ENCODE measurements at places on chromosomes 11 and 22.

DNA sequence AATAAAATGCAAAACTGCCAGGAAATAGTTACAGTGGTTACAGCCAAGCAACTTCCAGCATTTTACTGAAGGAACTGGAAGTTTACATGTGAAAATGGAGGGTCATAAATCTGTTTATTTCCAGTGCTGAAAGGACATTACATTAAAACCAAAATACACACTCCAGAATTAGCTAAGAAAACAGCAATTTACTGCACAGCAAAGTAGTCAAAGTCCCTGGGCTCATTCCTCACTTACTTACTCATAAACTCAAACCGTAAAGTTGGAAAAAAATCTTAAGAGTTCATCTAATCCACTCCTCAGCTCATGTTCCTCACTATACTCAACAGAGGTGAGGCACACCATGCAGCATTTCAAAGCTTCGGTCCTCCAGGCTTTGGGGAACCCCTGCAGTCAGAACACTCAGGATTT, 17.4 kb downstream of the CTSC start:
- H3K27ac ChIP-seq, result no peak overlapping the region
- no peaks in the 10 kb centered on the region for H3K36me3 ChIP-seq

DNA sequence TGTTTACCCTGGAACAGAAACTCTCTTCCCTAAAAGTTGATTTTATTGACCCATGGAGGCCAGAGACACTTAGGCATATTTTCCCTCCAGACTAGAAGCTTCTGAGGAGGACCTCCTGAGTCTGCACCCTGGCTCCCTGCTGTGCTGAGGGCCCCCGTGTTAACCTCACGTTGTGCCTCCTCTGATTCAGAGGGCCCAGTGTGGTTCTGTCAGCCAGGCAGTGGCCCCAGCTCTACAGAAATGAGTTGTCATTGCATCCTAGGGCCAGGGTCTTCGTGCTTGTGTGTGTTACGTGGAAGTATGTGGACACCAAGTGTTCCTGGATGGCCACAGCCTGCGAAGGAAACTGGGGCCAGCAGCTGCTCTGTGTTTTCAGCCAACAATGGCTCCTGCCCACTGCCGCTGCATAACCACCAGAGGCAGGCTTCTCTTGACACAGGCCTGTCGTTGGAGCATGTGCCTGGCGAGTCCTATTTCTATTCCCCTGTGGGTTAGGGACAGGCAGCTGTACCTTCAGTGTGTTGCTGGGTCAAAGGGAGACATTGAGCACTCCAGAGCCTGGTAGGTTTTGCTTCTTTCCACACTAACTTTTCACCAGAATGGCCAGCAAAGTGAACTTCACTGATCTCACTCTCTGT, 44.5 kb downstream of the MED15 start:
- H3K4me3 ChIP-seq, result no peak overlapping the region
- peaks cover 19% of the 10 kb centered on the region for H3K36me3 ChIP-seq
- H3K27ac ChIP-seq, result peak overlapping the region; percentile 92
- DNase-seq, result no peak
- H3K27me3 ChIP-seq, result no peaks in the 10 kb centered on the region

DNA sequence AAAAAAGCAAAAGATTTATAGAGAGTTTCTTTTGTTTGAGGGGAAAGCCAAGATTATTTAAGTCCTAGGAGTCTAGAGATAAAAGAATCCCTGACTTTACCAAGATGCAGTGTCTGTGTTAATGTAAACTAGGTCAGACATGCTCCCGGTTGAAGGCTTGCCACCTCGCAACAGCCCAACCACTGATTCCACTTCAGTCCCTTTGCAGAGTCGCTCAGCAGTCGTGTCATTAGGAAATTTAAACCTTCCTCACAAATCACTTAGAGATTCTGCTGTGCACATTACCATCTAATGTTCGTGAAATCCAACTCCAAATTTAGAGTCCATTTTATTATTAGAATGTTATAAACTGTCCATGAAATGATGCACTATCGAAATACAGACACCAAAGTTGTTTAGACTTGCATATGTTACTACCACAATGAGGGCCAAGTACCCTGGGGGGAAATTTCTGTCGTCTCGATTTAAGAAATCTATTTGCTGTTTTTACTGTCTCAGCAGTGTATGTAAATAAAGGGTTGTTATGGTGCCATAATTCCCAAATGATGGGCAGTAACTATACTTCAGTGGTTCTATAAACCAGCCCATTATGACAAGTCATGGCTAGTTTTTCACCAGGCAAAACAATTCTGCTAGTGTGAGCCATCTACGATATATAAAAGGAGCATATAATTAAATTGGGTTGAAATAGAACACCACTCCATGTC, 101.4 kb upstream of the MTNR1B start:
- H3K4me1 ChIP-seq, result no peaks in the 10 kb centered on the region
- no peaks in the 10 kb centered on the region for H3K27me3 ChIP-seq
- no peak overlapping the region for H3K4me3 ChIP-seq
- no peak overlapping the region for H3K27ac ChIP-seq
- no peaks in the 10 kb centered on the region for H3K36me3 ChIP-seq

- DNase-seq, result no peak
- H3K27ac ChIP-seq, result no peak overlapping the region
- no peaks in the 10 kb centered on the region for H3K27me3 ChIP-seq
- no peaks in the 10 kb centered on the region for H3K36me3 ChIP-seq
- peaks cover 20% of the 10 kb centered on the region for H3K4me1 ChIP-seq
These were observed 68.9 kb downstream of the C11orf58 start for GRCh38 chr11:16807306-16807705.

DNA sequence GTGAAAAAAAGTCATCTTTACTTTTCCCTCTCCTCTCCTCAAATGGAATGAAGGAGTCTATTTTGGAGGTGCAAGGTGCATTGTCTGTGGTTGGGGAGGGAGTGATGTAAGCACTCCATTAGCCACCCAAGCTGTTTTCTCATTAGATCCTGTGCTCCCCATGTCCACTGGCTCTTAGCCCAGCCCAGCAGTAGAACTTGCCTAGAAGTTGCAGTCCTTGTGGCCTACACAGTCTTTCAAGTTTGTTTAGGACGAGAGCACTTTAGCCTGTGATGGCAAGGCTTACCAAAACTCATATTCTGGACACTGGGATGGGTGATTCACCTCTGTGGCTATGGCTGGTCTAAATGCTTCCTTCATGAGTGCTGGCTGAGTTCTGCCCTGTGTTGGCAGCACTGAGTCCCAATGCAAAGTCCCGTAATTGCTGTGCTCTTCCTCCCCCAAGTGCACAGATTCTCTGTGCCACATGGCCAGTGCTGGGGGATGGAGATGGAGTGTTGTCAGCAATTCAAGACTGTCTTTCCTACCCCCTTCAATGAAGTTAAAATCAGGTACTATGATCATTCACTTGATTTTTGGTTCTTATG, 15.8 kb downstream of the SLC22A25 start:
- no peaks in the 10 kb centered on the region for H3K4me1 ChIP-seq
- no peak overlapping the region for H3K4me3 ChIP-seq
- H3K27me3 ChIP-seq, result no peaks in the 10 kb centered on the region
- DNase-seq, result no peak
- no peak overlapping the region for H3K27ac ChIP-seq

GRCh38 chr11:102421261-102421660, 31.3 kb downstream of the TMEM123 start:
- no peaks in the 10 kb centered on the region for H3K36me3 ChIP-seq
- no peak overlapping the region for H3K4me3 ChIP-seq
- H3K4me1 ChIP-seq, result peaks cover 5% of the 10 kb centered on the region
- no peak overlapping the region for H3K27ac ChIP-seq
- no peak for DNase-seq

DNA sequence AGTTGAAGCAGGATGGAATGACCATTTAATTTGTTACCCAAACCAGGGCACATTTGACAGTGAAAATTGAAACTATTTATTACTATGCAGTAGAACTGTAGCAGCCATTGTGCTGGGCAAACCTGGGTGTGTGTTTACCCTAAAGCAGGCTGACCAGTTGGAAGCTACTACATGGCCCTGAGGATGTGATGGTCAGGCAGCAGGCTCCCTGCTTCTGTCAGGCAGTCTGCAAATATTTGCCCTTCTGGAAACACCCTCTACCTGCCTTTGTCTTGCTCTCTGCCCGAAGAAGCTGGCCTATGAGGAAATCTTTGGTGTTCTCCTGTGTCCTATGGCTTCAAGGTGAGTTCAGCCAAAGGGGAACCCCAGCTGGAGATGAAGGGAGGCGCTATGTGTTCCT, 600.1 kb upstream of the KIRREL3 start:
- no peak for DNase-seq
- H3K27ac ChIP-seq, result no peak overlapping the region
- no peak overlapping the region for H3K4me3 ChIP-seq
- no peaks in the 10 kb centered on the region for H3K4me1 ChIP-seq

DNA sequence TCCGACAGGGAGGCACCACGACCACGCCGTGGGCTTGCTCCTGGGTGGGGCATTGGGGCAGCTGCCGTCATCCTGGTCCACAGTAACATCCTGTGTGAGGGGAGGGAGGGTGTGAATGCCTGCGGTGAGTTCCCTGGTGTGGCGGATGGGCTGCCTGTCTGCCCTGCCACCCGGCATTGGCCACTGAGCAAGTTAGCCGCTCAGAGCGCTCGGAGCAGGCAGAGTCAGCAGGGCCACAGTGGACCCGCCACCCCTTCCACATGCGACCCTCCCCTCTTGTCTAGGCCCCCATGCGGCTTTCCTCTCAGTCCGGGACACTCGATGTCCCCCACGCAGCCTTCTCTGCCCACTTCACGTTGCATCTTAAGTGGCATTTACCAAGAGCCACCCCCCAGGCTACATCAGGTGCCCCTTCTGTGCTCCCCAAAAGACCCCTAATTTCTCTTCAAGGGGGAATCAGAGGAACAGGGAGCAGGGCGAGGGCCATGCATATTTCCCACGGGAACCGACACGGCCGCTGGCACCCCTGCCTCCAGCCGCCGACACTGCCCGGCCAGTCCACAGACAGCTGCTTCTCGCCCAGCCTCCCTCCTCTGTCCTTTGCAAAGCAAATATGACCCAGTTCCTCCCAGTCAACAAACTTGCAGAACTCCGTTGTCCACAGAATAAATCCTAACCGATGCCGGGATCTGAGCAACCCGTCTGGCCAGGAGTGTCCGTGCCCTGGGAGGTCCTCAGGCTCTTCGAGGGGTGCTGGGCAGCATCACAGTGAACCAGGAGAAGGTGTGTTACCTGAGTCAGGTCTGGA, 1482.1 kb downstream of the TBC1D22A start:
- H3K27me3 ChIP-seq, result no peaks in the 10 kb centered on the region
- no peak for DNase-seq
- H3K36me3 ChIP-seq, result no peaks in the 10 kb centered on the region
- H3K4me3 ChIP-seq, result no peak overlapping the region
- H3K4me1 ChIP-seq, result no peaks in the 10 kb centered on the region

DNA sequence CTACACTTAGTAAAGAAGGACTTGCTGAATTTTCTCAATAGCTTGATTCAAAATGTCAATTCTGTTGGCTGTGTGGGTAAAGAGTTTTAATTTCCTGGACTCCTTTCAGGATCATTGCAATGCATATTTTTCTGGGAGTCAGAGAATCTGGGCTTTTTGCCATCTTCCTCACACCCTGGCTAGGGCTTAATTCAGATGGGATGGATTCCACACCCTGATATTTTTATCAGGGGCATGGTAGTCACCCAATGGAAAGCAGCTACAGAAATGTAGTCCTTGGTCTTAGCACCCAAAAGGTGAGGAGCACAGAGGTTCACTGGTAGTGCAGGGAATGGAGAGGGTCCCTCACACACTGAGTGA, 79.3 kb downstream of the SGSM3 start:
- H3K27ac ChIP-seq, result no peak overlapping the region
- H3K4me3 ChIP-seq, result no peak overlapping the region
- H3K4me1 ChIP-seq, result peaks cover 52% of the 10 kb centered on the region
- no peaks in the 10 kb centered on the region for H3K27me3 ChIP-seq
- H3K36me3 ChIP-seq, result no peaks in the 10 kb centered on the region

DNA sequence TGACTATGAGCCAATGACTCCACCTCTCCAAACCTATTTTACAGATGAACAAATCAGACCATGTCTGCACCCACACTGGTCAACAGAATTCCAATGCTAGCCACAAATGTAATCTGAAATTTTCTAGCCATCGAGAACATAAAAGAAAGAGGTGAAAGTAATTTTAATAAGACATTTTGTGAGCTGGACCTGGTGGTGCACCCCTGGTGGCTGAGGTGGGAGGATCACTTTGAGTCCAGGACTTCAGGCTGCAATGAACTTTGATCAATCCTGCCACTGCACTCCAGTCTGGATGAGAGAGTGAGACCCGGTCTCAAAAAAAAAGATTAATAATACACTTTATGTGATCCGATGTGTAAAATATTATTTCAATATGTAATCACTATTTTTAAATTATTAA, 9.4 kb upstream of the RNF185 start:
- H3K27me3 ChIP-seq, result no peaks in the 10 kb centered on the region
- no peak overlapping the region for H3K27ac ChIP-seq

- no peak overlapping the region for H3K27ac ChIP-seq
- no peak overlapping the region for H3K4me3 ChIP-seq
- no peaks in the 10 kb centered on the region for H3K27me3 ChIP-seq
- DNase-seq, result no peak
These were observed 21.5 kb downstream of the SHANK3 start for GRCh38 chr22:50694099-50694605.

DNA sequence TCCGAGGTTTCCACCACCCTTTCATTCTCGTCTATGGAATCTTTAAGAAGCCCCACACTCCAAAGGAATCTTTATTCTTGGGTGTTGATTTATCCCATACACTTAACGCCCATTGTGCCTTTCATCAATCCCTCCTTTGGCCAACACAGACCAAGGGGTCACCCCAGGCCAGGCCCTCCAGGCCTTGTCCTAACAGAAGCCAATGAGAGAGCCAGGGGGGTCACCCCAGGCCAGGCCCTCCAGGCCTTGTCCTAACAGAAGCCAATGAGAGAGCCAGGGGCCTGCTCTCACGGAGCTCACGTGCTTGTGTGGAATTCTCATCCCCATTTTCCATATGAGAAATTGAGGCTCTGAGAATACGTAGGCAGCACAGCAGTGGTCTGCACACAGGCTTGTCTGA, 47.9 kb upstream of the TIMP3 start:
- H3K27me3 ChIP-seq, result no peaks in the 10 kb centered on the region
- H3K36me3 ChIP-seq, result no peaks in the 10 kb centered on the region
- no peak overlapping the region for H3K4me3 ChIP-seq

GRCh38 chr11:10899121-10899830, 41.4 kb upstream of the ZBED5 start:
- H3K4me3 ChIP-seq, result no peak overlapping the region
- peaks cover 48% of the 10 kb centered on the region for H3K4me1 ChIP-seq
- H3K27ac ChIP-seq, result peak overlapping the region; percentile 87
- DNase-seq, result peak; percentile 94
- H3K36me3 ChIP-seq, result no peaks in the 10 kb centered on the region

DNA sequence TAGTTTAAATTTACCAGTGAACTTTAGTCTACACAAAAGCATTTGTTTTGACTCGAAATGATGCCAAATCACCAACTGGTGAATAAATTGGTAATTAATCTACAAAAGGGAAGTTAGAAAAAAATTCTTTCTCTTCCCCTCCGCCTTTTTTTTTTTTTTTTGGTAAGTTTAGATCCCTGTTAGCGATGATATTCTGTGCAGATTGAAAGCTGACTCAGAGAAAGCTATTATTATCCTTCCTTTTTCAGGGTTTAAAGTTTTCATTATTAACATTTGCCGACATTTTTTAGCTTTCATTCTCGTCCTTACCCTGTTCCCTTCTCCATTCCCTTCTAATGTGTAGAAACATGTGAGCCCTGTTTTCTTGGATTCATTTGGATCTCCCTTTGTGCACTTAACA, 16.8 kb upstream of the NUP160 start:
- H3K27ac ChIP-seq, result no peak overlapping the region
- no peak overlapping the region for H3K4me3 ChIP-seq
- no peak for DNase-seq
- no peaks in the 10 kb centered on the region for H3K4me1 ChIP-seq
